Smooth muscle cell of the brain vasculature (primary cell): ENCODE measurements at places on chromosomes 16 and 17.

DNA sequence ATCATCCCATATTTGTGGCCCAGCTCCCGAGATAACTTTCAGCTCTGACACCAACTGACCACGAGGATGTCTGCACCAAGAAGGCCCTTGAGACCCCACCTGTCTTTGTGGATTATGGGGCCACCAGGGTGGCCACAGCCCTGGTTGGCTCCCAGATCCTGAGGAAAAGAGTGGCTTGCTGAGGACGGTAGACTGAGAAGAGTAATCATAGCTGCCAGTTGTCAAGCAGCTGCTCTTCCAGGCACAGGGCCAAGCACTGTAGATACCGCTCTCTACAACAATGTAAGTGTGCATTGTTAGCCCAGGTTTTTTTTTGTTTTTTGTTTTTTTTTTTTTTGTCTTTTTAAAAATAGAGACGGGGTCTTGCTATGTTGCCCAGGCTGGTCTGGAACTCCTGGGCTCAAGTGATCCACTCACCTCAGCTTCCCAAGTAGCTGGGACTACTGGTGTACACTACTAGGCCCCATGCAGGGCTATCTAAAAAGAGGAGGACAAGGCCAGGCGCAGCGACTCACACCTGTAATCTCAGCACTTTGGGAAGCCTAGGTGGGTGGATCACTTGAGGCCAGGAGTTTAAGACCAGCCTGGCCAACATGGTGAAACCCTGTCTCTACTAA, 9.6 kb downstream of the ZNF205 start:
- no peak for DNase-seq

DNA sequence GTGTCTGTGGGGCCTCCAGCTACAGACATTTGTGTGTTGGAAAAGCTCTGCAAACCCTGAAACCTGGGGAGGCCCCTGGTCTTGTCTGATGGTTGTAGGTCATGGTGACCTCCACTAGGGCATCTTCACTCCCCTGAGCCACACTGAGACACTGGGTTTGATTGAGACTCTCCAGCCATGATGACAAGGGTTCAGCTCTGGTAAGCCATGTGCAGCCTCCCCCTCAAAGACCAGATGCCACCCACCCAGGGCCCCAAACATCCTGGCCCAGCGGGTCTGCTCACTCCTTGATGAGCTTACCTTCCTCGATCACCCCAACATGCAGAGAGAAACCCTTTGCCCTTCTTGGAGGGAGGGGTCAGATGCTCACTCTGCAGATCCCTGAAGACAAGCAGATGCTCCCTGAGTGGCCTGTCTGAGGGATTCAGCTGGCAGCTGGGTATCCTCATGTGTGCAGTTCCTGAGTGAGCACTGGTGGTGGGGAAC, 101.6 kb downstream of the METRNL start:
- DNase-seq = no peak

- no peak for DNase-seq
These were observed 1.0 kb downstream of the HOXB5 start for GRCh38 chr17:48592577-48592976.

GRCh38 chr16:78597809-78598570, 498.5 kb downstream of the WWOX start:
- no peak for DNase-seq

GRCh38 chr17:56725144-56725543, 108.6 kb downstream of the C17orf67 start:
- DNase-seq = no peak

DNA sequence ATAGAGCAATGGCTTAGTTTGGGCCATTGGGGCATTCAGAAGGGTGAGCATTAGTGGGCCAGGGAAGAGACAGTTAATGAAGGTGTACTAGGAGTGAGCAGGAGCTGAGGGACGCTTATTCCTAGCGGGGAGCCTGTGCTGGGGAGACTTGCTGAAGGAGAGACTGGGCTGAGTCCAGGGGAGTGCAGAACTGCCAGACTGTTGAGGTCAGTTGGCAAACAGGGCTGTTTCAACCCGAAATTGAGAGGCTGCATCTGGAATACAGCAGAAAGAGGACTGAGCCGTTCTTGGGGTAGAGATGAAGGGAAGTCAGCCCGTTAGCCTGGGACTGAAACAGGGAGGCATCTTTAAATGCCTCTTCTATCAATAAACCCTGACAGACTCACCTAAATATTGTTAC, 33.2 kb downstream of the MAP2K6 start:
- no peak for DNase-seq

DNA sequence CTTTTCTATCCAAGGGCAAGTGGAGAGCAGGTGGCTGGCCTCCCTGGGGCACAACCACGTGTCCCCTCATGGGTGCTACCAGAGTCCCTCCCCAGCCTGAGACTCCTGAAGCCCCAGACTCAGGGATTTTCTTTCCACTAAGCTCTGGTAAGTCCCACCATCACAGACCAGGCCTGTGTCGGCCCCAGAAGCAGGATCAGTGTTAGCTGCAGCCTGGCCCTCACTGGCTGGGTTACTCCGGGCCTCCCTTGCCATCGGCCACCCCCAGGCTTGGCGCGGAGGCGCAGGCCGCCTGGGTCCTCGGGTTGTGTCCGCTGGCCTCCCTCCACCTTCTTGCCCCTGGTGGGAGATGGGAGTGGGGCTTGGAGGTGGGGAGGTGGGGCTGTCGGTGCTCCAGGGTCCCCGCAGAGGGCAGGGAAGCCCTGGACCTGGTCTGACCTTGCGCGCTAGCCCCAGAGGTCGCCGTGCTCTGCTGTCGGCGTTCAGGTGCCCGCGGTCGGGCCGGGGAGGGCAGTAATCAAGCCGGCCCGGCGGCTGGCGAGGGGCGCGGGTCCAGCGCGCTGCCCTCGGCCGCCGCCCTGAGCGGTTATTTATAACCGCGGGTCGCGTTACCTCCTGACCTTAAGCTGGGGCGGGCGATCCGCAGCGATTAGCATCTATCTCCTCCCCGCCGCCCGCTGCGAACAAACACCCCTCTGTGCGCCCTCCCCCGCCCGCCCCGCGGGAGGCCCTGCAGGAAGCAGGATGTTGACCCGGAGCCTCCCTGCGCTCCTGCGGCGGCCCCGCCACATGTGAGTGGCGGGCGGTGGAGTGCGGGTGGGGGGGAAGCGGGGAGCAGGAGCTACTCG, 78.1 kb upstream of the TOB1 start:
- DNase-seq = no peak

GRCh38 chr16:87317750-87318644, 805 bp upstream of the C16orf95 start:
- DNase-seq = no peak

GRCh38 chr16:56777482-56777881, 47.6 kb downstream of the NUP93 start:
- DNase-seq = no peak

DNA sequence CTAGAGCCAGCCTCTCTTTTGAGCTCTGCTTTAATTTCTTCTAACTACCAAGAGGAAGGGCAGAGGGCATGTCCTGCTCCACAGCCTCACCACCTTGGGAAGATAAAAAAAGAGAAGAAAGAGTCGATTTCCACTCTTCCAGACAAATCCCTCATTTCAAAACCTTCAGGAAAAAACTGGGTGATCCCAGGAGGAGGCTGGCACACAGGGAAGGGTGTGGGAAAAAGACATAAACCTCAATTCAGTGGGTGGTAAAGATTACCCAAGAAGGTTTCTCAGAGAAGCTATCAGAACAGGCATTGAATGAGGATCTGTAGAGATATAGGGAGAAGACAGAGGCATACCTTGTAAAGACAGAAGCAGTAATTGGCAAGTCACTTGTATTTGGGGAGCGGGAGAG, 79.9 kb upstream of the CRHR1 start:
- DNase-seq = no peak

DNA sequence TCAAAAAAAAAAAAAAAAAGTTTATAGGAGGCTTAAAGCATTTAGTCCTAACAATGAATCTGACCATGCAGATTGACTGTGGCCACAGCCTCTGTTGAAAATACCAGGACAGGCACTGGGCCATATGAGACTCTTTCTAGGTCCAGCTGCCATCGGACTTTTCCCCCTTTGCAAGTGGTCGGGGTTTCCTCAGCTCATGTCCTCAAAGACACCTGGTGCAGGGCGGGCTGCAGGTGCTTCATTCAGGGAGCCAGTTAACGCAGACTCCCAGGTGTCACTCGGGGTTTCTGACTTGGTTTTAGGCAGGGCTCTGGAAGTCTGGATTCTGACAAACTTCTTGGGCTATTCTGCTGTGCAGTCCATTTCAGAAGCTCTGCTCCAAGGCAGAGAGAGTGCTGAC, 20.9 kb downstream of the ELAC2 start:
- DNase-seq = no peak

- DNase-seq = no peak
These were observed 2.5 kb upstream of the CORO6 start for GRCh38 chr17:29625037-29625750.

- DNase-seq = no peak
These were observed 89.1 kb upstream of the GNAO1 start for GRCh38 chr16:56102183-56102686.

GRCh38 chr17:10052106-10052813, 146.1 kb downstream of the GAS7 start:
- DNase-seq = no peak

DNA sequence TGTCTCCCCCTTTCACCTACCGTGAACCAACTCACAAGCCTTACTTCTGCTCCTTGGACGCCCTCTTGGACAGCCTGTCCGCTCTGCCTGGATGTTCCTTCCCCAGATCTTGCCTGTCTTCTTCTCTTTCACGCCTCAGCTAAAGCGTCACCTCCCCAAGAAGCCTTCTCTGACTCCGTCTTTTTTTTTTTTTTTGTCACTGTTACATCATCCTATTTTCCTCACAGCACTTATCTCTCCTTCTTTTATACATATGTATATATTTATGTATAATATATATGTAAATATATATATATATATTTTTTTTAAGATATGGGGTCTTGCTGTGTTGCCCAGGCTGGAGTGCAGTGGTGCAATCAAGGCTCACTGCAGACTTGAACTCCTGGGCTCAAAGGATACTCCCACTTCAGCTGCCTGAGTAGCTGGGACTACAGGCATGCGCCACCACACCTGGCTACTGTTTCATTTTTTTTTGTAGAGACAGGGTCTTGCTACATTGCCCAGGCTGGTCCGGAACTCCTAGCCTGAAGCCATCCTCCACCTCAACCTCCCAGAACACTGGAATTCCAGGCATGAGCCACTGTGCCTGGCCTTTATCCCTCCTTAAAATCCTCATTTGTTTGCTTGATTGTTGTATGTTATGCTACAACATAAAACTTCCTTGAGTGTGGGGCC, 16.5 kb upstream of the AKTIP start:
- DNase-seq = no peak

DNA sequence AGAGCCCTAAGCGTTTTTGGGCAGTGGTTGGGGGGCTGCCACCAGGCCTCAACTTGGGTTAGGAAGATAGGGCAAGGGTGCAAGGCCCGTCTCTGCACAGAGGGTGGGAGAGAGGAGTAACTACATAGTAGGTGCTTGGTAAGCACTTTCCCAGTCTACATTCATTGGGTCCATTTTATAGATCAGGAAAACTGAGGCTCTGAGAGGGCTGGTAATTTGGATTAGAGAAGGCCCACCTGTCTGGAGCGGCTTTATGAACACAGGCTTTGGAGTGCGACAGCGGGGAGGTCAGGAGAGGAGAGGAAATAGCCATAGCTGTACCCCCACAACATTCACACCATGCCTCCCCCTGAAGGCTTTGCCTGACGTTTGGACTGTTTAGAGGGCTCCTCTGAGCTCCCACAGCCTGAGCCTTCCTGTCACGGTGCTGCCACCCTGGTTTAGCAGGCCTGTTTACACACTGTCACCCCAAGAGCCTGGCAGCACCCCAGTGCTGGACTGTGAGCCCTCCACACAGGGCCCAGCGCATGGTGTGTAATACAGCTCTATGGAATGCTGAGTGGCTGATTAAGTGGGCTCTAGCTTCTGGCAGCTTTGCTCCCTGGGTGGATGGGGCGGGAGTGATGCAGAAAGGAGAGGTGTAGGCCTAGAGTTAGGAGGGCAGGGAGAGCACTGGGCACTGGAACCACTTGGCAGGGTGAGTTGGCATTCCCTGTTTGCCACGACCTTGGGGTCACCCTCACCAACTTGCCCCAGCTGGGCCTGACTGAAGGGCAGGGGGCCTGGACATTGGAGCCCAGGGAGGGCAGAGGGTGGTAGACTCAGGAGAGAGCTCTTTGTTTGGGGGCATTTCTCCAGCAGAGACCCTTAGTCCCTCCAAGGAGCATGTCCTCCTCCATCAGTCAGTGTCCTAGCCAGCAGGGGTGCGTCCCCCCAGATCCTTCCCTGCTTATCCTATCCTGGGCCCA, 73.7 kb downstream of the RAI1 start:
- no peak for DNase-seq

DNA sequence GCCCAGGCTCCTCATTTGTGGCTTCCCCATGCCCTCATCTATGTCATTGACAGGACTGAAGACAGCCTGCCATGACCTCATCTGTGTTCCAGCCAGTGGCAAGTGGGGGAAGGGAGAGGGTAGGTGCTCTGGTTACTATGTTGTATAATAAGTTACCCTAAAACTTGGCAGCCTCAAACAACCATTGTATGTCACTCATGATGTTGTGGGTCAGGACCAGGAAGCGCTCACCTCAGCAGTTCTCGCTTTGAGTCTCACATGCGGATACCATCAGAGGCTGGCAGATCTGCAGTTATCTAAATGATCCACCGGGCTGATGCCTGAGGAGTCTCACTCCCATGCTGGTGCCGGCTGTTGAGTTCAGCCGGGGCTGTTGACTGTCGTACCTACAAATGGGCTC, 89.0 kb upstream of the TMEM97 start:
- no peak for DNase-seq

DNA sequence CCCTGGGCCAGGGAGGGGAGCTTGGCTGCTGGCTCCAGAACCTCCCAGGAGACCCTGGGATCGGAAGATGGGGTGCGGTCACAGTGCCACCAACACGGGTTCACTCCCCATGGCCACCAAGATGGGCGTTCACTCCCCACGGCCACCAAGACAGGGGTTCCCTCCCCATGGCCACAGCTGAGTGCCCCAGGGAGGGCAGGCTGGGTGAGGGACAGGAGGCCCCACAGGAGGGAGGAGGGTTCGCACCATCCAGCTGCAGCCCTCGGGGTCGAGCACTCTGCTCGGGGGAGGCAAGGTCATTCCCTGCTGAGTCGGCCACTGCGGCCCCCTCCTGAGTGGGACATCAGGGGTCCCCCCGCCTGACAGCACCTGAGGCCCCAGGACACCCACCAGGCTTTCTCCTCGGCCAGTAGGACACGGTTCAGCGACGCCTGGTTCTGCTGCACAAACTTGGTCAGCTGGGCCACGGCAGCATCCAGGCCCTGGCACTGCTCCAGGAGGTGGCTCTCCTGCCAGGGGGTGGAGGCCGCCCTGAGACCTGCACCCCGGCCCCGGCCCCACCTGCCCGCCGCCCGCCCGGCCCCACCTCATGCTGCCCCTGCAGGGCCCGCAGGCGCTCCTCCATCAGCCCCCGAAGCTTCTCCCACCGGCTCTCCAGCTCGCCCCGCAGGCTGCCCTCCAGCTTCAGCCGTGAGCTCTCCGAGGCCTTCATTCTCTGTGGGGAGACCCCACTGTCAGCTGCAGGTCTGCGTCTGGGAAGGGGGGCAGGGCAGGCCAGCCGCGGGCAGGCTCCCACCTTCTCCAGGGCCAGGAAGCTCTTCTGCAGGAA, 5.9 kb downstream of the CCDC154 start:
- no peak for DNase-seq

DNA sequence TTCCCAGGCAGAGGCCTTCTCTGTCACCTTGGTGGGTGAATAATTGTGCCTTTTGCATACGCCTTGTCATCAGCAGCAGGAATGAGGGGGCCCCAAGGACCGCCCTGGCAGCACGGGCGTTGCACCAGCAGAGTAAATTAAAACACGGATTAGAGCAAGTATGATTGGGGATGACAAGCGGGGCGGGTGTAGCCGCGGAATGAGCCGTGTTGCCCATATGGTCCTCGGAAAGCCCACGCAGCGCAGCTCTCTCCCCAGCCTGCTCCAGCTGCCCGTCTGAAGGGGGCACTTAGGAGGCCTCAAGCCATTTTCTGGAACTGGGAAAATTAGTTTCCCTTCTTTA, 299.4 kb upstream of the IRX3 start:
- no peak for DNase-seq

GRCh38 chr16:66678337-66678736, 18.2 kb downstream of the CMTM4 start:
- no peak for DNase-seq
